Brain microvascular endothelial cell (primary cell): ENCODE measurements at places on chromosomes 2 and 18.

DNA sequence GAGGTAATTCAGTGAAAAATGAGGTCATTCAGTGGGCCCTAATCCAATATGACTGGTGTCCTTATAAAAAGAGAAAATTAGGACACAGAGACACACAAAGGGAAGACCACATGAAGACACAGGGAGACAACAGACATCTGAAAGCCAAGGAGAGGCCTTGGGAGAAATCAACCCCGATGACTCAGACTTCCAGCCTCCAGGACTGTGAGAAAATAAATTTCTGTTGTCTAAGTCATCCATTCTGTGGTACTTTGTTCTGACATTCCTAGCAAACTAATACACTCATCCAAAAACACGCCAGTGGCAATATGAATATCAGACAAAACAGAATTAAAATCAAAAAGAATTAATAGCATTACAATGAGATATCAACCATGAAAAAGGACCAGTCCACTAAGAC, 303.7 kb downstream of the SS18 start:
- peak; percentile 91 for DNase-seq

- no peak for DNase-seq
Observed at GRCh38 chr2:127122361-127123027, 15.5 kb upstream of the BIN1 start.

DNA sequence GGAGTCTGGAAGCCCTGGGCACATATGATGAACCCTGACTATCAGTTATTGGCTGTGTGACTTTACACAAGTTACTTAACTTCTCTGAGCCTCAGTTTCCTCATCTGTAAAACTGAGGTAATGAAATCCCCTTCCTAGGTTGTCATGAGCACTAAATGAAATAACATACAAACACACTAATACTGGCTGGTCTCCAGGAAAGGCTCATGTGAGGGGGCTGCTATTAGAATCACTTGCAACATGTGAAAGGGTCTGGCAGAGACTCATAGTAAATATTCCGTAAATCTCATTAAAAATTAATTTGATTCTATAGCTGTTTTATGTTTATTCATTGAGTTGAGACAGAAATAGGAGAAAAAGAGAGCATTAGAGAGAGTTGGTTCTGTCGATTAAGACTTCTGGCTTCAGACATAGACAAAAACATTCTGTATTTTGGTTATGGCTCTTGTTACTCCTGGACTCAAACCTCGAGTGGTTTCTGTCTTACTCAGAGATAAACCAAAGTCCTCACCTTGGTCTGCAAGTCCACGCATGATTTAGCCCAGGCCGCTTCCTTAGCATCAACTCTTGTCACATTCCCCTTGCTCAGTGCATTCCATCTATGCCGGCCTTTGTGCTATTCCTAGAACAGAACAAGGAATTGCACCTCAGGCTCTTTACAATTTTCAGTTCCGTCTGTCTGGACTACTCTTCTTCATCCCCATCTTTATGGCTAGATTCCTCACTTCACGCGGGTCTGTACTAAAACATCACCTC, 139.1 kb downstream of the NXPH2 start:
- DNase-seq, result no peak

GRCh38 chr2:38116762-38117161, 40.8 kb upstream of the CYP1B1 start:
- peak; percentile 63 for DNase-seq
